Subcutaneous adipose tissue (tissue), 4 donors: ENCODE measurements at places on chromosomes 1 and 21. TPM values are rescaled to one million over a fixed set of nuclear protein-coding genes. Genes with fewer than 3 reads are reported as not detected.

CNIH4 gene
- 27.7 TPM for total RNA-seq

ATF3 gene
- 19.2 TPM for total RNA-seq

TCP10L gene
- not detected for total RNA-seq

KCNQ4 gene
- 1.1 TPM for total RNA-seq

MLLT11 gene
- total RNA-seq, result 1.5 TPM

NR1I3 gene
- not detected for total RNA-seq

C1orf53 gene
- 3.7 TPM for total RNA-seq

ANKRD45 gene
- total RNA-seq, result not detected

FAM131C gene
- not detected for total RNA-seq

SYT6 gene
- total RNA-seq, result not detected

TAS1R1 gene
- not detected for total RNA-seq

SDE2 gene
- 24.6 TPM for total RNA-seq

EPHA8 gene
- 0.17 TPM for total RNA-seq

AMY1B gene
- total RNA-seq, result not detected

CXADR gene
- 0.22 TPM for total RNA-seq

FAM3B gene
- not detected for total RNA-seq
